ENCODE measurements at places on chromosomes 12 and 14. TPM values are rescaled to one million over a fixed set of nuclear protein-coding genes. Genes with fewer than 3 reads are reported as not detected.
A peak's percentile ranks its signal among the peaks of the same experiment; 100 is the strongest.

Gene KCNC2
- not detected for total RNA-seq

Gene LRRK2
- 1.1 TPM for total RNA-seq

Gene CACNA1C
- 1.6 TPM for total RNA-seq

Gene ATG101
- total RNA-seq, result 158 TPM

Gene LLPH
- total RNA-seq, result 2.7 TPM

Gene CLEC4E
- not detected for total RNA-seq

Gene FLVCR2
- total RNA-seq, result 1.4 TPM

Gene NRIP2
- total RNA-seq, result 0.18 TPM

Gene LTB4R
- total RNA-seq, result 0.18 TPM

Gene SLCO1C1
- total RNA-seq, result not detected

Gene TAS2R10
- 0.36 TPM for total RNA-seq

GRCh38 chr12:106964526-106964925, 8.8 kb downstream of the TMEM263 start:
- H3K27me3 ChIP-seq, result no peaks in the 10 kb centered on the region
- H3K36me3 ChIP-seq, result peaks cover 25% of the 10 kb centered on the region
- peaks cover 4% of the 10 kb centered on the region for H3K4me1 ChIP-seq

DNA sequence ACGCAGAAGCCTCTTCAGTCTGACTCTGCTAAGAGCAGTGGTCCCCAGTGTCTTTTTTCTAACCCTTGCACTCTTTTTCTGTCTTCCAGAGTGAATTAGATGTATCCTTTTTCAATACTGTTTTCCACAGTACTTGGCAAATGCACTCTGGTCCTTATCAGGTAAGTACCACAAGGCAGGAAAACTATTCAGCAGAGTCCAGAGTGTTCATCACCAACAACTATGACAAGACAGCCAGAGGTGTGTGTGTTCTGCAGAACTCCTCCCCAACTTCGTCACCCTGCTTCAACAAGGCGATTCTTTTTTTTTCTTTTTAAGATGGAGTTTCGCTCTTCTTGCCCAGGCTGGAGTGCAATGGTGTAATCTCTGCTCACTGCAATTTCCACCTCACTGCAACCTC, 54.3 kb upstream of the STRN3 start:
- H3K27me3 ChIP-seq, result no peaks in the 10 kb centered on the region
- H3K4me1 ChIP-seq, result no peaks in the 10 kb centered on the region
- DNase-seq, result no peak

- no peak overlapping the region for H3K4me3 ChIP-seq
- peaks cover 26% of the 10 kb centered on the region for H3K36me3 ChIP-seq
- peaks cover 27% of the 10 kb centered on the region for H3K4me1 ChIP-seq
- peak; percentile 99 for DNase-seq
- peak overlapping the region; percentile 77 for H3K27ac ChIP-seq
Observed at GRCh38 chr12:2613326-2614073, 181.3 kb upstream of the FKBP4 start.

DNA sequence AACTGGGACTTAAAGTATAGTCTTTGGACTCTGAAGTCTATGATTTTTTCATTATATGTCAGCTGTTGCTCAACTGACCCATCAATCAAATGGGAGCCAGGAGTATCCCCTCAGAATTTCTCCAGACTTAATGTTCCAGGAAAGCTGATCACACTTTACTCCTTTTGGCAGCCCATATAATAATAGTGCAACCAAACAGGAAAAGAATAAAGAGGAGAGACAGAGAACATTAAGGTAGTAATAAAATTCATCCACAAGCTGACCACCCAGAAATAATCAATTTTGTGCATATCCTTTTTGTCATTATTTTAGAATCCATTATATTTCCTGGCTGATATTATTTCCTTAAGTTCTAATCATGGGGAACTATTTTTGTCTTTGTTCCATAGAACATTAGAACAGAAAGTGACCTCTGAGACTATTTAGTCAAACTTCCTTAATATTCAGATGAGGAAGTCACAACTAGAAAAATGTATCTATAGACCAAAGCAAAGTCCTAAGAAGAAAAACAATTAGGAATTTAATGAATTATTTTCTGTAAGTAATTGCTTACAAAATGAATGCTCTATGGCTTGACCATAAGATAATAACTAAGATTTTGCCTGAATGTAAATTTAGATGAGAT, 238.1 kb upstream of the SEL1L start:
- H3K27ac ChIP-seq, result no peak overlapping the region
- H3K36me3 ChIP-seq, result no peaks in the 10 kb centered on the region
- H3K4me3 ChIP-seq, result no peak overlapping the region
- H3K4me1 ChIP-seq, result no peaks in the 10 kb centered on the region

GRCh38 chr12:97257726-97258125, 204.9 kb upstream of the RMST start:
- no peaks in the 10 kb centered on the region for H3K4me1 ChIP-seq
- no peak overlapping the region for H3K27ac ChIP-seq
- H3K27me3 ChIP-seq, result no peaks in the 10 kb centered on the region
- DNase-seq, result no peak

GRCh38 chr14:40762685-40763084, 844.0 kb upstream of the LRFN5 start:
- H3K4me3 ChIP-seq, result no peak overlapping the region
- no peaks in the 10 kb centered on the region for H3K27me3 ChIP-seq
- no peak overlapping the region for H3K27ac ChIP-seq
- no peak for DNase-seq

GRCh38 chr12:66065641-66066136, 64.9 kb downstream of the LLPH start:
- no peak overlapping the region for H3K27ac ChIP-seq
- H3K27me3 ChIP-seq, result peaks cover 11% of the 10 kb centered on the region
- H3K4me3 ChIP-seq, result no peak overlapping the region
- no peaks in the 10 kb centered on the region for H3K36me3 ChIP-seq

DNA sequence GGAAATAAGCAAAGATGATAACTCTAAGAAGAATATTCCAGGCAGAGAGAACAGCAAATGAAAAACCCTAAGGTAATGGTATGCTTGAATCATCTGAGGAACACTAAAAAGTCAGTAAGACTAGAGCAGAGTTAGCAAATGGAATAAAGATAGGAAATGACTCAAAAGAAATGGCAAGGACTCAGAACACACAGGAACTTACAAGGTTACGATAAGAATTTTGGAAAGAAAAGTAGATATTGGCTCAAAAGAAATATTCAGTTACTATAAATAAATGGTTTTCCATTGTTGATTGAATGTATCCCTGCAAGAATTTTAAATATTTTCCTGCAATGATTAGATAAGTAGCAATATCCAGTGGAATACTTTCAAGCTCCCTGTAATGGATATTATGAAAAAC, 705.8 kb downstream of the C12orf50 start:
- peak; percentile 94 for DNase-seq
- H3K4me1 ChIP-seq, result peaks cover 7% of the 10 kb centered on the region
- no peaks in the 10 kb centered on the region for H3K27me3 ChIP-seq
- no peaks in the 10 kb centered on the region for H3K36me3 ChIP-seq

DNA sequence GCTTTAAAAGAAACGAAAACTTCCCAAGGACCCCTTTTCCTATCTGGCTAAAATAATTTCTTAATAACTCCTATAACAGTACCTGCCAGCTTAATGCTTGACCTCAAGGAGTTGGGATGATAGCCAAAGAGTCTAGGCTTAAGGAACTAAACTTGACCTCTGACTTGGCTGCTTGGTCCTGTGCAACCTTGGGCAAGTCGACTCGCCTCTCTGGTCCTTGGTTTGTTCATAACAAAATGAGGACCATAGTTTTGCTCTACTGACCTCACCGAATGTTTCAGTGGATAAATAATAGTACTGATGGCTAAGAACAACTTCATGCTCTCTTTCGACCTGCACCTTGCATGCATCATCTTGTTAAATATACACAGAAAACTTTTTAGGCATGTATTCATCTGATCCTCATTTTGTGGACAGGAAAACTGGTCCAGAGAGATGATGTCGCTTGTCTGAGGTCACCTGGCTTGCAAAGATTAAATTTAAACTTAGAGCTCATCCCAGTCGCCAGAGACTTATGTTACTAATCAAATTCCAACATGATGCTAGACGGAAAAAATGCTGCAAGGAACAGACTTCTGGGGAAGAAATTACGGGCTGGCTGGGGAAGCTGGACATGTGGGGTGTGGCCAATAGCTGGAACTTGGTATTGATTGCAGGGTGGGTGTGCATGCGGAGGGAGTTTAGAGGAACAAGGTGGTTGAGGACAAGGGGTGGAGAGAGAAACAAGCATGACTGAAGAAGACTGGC, 38.0 kb upstream of the WSCD2 start:
- H3K4me3 ChIP-seq, result no peak overlapping the region
- H3K27ac ChIP-seq, result no peak overlapping the region
- H3K27me3 ChIP-seq, result no peaks in the 10 kb centered on the region
- H3K36me3 ChIP-seq, result no peaks in the 10 kb centered on the region

DNA sequence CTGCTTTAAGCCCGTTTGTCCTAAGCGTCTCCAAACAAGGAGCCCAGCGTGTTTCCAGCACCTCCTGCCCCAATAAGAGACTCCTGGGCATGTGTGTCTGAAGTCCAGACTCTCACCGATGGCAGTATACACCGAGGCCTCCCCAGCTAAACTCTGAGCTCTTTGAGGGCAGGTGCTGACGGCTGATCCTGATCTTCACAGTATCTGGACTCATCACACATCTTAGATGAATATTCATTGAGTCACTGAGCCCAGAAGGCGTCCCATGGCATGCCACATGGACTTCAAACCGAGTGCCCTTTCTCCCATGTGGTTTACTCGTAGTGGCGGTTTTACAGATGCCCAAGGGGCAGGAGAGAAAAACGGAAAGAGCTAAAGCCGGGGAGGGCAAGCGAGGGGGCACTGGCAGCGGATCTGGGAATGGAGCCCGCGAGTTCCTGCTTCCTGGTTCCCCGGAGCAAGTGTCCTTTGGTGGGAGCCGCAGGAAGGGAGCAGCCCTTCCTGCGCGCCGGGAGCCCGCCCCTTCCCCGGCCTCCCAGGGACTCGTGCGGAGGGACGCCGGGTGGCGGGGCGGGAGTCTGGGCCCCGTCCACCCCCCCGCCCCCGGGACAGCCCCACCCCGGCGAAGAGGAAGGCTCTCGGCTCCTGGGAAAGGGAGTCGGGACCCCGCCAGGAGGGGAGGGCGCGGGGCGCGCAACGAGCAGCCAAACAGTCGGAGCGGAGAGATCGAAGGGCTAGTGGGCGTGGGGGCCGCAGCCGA, 585 bp upstream of the TEAD4 start:
- peak; percentile 67 for DNase-seq
- peak overlapping the region; percentile 73 for H3K4me3 ChIP-seq
- H3K36me3 ChIP-seq, result no peaks in the 10 kb centered on the region
- peak overlapping the region; percentile 92 for H3K27ac ChIP-seq

DNA sequence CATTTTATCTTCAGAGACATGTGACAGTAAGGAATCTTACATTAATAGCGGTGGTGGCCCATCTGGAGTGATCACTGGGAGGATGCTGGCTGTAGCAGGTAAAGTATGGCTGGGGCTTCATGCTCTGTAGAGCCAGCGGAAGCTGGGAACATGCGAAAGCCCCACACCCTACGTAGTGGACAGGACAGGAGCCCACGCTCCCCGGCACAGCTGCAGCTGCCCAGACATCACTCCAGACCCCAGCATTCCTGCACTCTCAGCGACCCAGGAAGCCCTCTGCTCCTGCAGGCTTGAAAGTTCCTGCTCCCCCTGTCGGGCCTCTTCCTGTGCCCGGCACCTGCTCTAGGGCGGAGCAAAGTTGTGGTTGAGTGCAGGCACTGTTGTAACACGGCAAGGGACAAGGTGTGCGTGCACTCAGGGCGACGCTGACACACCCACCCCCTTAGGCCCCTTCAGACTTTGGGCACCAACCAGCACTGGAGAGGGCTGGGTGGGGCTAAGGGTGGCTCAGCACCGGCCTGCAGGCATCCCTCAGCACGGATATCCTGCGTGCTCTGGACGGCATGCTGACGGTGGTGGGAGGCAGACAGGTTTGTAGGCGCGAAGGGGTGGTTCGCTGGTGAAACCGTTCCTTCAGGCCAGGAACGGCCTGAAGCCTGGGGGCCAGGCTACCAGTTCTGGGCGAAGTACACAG, 568.3 kb downstream of the FSCB start:
- DNase-seq, result no peak
- H3K4me1 ChIP-seq, result no peaks in the 10 kb centered on the region
- H3K36me3 ChIP-seq, result no peaks in the 10 kb centered on the region
- no peaks in the 10 kb centered on the region for H3K27me3 ChIP-seq
- no peak overlapping the region for H3K27ac ChIP-seq

DNA sequence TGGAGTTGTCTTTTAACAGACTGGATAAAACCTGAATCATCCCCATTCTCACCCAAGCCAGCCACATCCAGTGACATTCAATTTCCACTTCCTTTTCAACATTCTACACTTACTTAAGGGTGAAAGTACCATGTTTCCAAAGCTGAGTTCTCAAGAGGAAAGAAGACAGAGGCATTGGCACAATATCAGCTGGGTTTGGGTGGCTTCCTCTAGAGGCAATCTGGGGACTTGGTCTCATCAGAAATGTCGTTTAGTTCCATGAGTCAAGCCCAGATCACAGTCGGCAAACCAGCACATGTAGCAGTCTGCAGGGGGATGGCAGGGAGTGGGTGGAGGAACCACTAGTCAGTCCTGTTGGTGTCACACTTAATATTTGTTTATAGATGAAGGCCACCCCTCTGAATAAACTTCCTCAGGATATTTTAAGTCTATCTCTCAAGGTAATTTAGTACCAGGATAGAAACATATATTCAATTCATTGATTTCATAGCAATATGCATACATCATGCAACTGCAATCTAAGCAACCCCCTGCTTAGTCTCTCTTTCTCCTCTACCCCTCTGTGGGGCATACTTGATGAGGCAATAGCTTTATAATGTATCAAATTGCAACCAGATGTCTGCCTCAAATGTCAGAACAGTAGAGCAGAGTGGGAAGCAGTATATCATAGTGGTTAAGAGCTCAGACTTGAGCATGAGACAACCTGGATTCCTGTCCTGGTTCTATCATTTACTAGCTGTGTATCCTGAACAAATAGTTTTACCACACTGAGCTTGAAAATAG, 3.0 kb downstream of the SRRM4 start:
- no peak for DNase-seq
- H3K36me3 ChIP-seq, result no peaks in the 10 kb centered on the region
- no peak overlapping the region for H3K27ac ChIP-seq
- H3K27me3 ChIP-seq, result no peaks in the 10 kb centered on the region
- no peaks in the 10 kb centered on the region for H3K4me1 ChIP-seq
